Naive B cell (primary cell): ENCODE measurements at places on chromosomes 7 and 10. TPM values are rescaled to one million over a fixed set of nuclear protein-coding genes. Genes with fewer than 3 reads are reported as not detected.

GRCh38 chr10:10418387-10418786, 599.3 kb upstream of the CELF2 start:
- no peak for DNase-seq

DNA sequence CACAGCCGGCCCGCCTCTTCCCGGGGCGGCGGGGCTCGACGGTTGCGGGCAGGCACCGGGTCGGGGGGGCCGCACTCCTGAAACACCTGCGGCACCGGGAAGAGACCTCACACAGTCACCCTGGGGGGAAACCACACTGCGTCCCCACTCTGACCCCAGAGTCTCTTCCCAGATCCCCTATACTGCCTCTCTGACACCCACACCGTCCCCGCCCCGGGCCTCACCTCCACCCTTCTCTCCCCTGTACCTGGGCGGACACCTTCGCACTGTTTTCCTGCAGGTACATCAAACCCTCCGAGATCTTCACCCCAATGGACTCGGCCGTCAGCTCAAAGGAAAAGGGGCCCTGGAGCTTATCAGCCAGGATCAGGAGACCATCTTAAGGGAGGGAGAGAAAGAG, 3.4 kb upstream of the GAL3ST4 start:
- no peak for DNase-seq

DNA sequence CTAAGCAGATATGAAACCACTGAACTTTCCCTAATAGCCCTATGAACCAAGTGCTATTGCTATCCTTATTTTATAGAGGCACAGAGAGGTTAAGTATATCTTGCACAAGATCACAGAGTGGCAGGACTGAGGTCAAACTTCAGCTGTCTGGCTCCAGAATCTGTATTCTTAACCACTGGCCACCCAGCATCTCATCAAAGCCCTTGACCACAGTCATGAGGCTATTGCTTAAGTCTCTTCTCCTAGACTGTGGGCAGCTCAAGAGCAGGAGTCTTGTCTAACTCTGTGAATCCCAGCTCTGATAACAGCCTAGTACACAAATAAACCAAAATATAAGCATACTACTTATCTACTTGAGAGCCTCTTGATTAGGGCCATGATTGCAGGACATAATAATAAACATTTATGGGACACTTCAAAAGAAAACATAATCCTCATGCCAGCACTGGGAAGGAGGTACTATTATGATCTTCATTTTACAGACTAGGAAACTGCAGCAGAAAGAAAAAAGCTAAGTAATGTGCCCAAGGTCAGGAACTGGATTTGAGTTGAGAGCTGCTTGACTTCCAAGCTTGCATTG, 22.4 kb upstream of the SMC3 start:
- DNase-seq = no peak

DNA sequence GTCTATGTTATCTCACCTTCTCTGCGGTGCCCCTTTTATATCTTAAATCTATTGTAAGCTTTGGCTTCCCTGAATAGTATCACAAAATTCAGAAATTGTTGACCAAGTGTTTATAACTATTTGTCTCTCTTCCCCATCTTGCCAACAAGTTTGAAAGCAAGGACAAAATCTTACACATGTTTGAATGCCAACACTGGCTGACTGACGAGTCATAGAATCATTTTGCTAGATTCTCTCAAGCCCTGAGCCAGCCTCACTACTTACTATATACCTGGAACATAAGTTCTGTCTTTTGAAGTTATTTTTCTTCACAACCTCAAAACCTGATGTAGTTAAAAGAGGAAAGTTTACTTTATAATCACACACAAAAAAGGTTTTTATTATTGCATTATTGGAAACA, 700.7 kb downstream of the PHTF2 start:
- DNase-seq = no peak

DNA sequence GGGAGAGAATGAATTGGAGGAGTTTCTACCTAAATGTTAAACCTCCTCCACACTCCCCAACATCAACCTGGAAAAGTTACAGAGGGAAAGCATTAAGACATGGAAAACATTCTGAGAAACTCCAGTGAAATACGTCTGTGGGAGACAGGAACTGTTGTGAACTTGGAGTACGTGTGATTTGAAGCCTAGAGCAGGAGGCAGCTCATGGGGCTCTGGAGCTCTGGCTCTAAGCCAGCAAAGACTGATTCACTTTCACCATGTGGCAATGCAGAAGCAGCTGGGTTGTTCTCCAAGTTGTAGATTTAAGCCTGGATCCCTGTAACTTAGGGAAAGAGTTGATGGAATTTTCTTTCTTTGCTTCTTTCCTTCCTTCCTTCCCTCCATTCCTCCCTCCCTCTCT, 503.2 kb downstream of the NRG3 start:
- DNase-seq = no peak

GRCh38 chr7:130515315-130516040, 23.6 kb downstream of the MEST start:
- DNase-seq = no peak

DNA sequence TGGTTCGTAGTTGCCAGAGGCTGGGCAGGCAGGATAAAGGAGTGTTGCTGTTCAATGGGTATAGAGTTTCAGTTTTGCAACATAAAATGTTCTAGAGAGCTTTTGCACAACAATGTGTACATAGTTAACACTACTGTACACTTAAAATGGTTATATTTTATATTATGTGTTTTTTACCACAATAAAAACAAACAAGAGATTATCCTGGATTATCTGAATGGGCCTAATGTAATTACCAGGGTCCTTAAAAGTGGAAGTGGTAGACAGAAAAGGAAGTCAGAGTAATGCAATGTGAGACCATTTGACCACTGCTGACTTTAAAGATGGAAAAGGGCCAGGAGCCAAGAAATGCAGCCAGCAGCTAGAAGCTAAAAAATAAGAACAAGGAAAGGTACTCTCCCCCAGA, 159.7 kb downstream of the SGMS1 start:
- no peak for DNase-seq

DNA sequence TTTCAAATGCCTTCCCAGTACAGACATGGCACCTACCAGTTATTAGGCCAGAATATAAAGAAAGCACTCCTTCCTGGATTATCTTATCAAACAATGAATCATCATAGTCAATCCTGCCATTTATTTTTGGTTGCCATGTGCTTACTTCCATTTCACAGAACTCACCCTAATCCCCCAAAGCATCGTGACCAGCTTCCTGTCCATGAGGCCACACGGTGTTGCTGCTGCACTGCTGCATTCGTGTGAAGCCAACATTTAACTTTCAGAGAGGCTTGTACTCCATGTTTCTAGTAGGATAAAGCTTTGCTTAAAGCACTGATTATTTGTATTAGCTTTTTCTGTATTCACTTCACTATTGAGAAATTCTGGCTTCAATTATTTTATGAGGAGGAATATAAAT, 14.4 kb downstream of the COL28A1 start:
- DNase-seq = no peak

DNA sequence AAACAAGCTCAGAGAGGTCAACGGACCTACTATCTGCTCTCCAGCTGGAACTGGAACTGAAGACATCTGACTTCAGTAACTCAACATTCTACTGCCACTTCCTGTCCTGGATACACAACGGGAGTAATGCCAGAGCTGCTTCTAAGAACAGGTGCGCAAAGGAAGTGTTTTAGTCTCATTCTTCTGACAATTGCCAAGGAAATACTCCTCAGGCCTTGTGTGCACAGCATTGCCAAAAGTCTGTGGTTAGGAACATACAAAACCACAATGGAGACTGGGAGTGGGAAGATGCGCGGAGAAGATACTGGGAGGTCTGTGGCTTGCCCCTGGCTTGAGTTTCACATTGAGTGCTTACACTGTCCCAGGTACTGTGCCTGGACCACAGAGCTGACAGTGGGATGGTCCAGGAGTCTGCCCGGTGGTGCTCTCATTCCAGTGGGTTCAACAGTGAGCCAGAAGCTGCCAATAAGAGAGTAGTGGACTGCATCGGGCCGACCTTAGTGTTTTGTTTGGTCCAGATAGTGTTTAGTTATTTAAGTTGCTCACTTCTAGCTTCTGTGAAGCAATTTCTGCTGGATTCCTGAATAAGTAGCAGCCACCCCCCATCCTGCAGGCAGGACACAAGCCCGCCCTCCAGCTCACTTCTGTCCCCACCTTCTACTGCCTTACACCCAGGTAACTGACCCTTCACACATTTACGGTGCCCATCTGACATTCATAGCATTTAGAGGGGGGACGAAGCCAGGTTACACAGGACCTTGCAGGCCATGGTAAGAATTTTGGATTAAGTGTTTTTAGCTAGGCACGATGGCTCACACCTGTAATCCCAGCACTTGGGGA, 10.3 kb downstream of the TBL2 start:
- no peak for DNase-seq

The SEMA3D gene
- 0.99 TPM for polyA plus RNA-seq

The ANXA8L1 gene
- polyA plus RNA-seq = not detected

The RSU1 gene
- 106 TPM for polyA plus RNA-seq

The HOXA2 gene
- polyA plus RNA-seq = not detected

The NPTX2 gene
- polyA plus RNA-seq = not detected

The TMEM130 gene
- polyA plus RNA-seq = not detected

The NME8 gene
- not detected for polyA plus RNA-seq
